Inflammatory macrophage (primary cell): ENCODE measurements at places on chromosomes 7 and 10.
A peak's percentile ranks its signal among the peaks of the same experiment; 100 is the strongest.

DNA sequence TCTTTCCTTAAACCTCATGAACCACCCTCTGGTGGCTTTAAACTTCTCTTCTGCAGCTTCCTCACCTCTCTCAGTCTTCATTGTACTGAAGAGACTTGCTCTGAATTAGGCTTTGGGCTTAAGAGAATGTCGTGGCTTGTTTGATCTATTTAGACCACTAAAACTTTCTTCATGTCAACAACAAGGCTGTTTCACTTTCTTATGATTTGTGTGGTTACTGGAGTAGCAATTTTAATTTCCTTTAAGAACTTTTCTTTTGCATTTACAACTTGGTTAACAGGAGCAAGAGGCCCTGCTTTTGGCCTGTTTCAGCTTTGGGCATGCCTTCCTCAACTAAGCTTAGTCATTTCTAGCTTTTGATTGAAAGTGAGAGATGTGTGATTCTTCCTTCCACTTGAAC lies 38.1 kb upstream of the CDHR3 start:
- DNase-seq: no peak

GRCh38 chr7:32958046-32959025 lies 1.1 kb downstream of the FKBP9 start:
- DNase-seq: no peak

GRCh38 chr7:144513334-144513733 lies 109.8 kb upstream of the NOBOX start:
- DNase-seq: peak; percentile 29

GRCh38 chr7:158805937-158806336 lies 23.4 kb downstream of the ESYT2 start:
- no peak for DNase-seq

- no peak for DNase-seq
Measured at GRCh38 chr10:75877877-75878276, 446.5 kb downstream of the LRMDA start.

DNA sequence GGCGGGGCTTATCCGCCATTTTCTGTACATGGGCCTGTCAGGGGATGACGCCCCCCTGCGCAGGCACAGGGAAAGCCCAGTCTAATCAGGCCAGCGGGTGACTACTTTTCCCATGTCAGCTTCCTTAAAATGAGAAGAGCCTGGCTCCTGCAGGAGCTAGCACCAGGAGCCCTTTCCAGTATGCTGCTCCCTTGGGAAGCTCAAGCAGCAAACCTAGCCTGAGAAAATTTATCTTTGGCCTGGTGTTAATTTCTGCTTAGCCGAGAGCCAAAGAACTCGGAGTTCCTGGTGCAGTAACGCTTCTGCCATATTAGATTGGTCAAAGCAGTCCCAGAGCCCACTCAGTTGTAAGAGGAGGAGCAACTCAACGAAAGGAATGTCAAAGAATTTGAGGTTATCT lies 239.0 kb upstream of the PHYHIPL start:
- no peak for DNase-seq

DNA sequence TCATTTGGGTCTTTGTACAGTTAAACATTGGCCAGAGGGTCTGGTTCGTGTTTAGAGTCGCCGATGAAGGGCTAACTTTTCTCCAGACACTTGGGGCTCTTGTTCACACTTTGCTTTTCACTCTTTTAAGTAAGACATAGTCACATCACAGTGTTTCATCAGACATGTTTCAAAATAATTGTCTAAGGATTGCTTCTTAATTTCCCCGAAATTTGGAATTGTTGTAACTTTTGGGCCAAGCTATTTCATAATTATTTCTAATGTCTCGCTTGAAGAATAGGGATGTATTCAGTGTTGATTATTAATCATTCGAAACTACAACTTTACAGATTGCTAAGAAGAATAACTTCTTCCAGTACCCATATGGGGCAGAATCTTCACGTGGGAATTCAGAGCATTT lies 92.8 kb downstream of the TCF7L2 start:
- peak; percentile 65 for DNase-seq
